ENCODE measurements at places on chromosomes 13 and 19. TPM values are rescaled to one million over a fixed set of nuclear protein-coding genes. Genes with fewer than 3 reads are reported as not detected.
A peak's percentile ranks its signal among the peaks of the same experiment; 100 is the strongest.

DNA sequence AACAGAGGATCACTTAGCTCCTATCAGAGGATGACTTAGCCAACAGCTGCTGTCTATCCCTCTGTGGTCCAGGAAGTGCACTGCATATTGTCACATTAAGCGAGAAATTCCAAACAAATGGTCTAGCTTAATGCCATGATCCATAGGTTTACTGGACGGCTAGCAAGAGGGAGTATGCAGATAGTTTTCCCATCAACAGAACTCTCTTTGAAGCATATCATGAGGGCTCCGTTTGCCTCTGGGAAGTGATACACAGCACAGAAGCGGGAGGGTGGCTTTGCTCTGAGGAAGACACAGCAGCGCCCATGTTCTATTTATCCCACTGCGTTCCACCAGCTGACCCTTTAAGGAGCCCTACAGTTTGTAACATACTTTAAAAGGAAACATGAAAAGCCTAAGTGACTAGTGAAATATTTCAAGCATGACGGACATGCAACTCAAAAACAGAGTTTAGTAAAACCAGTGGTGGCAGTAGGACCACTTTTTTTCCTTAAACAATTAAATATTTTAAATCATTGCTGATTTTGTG lies 52.7 kb downstream of the COL4A1 start:
- no peak for DNase-seq
- H3K4me3 ChIP-seq, result no peak overlapping the region
- H3K27me3 ChIP-seq, result no peaks in the 10 kb centered on the region
- peak overlapping the region; percentile 53 for H3K27ac ChIP-seq
- no peaks in the 10 kb centered on the region for H3K36me3 ChIP-seq

The CGB8 gene
- total RNA-seq, result not detected

DNA sequence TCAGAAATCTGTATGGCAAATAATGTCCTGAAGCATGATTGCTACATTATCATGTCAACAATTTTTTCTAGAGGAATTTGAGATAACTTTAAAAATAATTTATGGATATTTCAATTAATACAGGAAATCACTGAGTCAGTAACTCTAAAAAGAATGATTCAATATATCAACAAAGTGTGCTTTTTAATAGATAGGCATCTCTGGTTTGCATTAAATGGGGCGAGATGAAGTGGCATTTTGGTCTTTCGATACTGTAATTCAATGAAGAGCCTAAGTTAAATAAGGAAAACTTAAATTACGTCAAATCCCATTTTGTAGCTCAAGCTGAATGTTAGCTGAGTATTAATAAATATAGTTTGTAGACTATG lies 342.8 kb downstream of the DACH1 start:
- no peaks in the 10 kb centered on the region for H3K36me3 ChIP-seq
- no peak for DNase-seq
- no peak overlapping the region for H3K27ac ChIP-seq
- H3K27me3 ChIP-seq, result no peaks in the 10 kb centered on the region

DNA sequence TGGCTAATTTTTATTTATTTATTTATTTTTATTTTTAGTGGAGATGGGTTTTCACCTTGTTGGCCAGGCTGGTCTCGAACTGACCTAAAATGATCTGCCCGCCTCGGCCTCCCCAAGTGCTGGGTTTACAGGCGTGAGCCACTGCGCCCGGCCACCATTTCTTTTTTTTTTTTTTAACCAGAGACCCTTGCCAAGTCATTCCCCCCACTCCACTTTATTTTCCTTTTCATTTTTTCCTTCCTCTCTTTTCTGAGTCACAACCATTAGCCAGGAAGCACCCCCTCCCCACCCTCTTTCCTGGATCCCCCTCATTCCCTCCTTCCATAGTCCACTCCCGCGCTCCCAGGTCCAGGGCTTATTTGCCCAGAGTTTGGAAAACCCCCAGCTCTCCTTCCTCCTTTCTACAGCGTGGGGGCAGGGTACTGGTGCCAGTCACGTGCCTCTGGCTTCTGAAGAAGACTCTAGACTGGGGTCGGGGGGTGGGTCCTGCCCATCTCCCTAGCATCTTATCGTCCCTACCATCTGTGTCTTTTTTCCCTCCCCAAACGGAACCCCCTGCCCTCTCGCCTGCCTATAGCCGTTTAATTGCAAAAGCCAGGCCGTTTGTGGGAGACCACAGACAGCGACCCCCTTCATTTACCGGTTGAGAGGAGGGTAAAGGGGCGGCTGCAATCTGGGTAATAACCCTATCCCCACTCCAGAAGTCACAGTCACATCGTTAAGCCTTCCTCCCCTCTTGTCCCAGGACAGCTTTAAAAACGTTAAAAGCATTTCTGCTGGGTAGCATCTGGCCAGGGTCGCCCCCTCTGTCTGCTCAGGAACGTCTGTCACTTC lies 1.1 kb upstream of the CALR start:
- H3K4me1 ChIP-seq, result peaks cover 63% of the 10 kb centered on the region
- H3K4me3 ChIP-seq, result peak overlapping the region; percentile 97
- no peak for DNase-seq
- peak overlapping the region; percentile 99 for H3K27ac ChIP-seq

- peaks cover 3% of the 10 kb centered on the region for H3K36me3 ChIP-seq
- no peaks in the 10 kb centered on the region for H3K27me3 ChIP-seq
- no peak for DNase-seq
- peak overlapping the region; percentile 73 for H3K4me3 ChIP-seq
- peaks cover 78% of the 10 kb centered on the region for H3K4me1 ChIP-seq
Observed at GRCh38 chr13:114151565-114152284, 19.3 kb upstream of the RASA3 start.

GRCh38 chr13:50170447-50171037 lies 155.3 kb downstream of the KCNRG start:
- no peak overlapping the region for H3K4me3 ChIP-seq
- no peaks in the 10 kb centered on the region for H3K36me3 ChIP-seq
- DNase-seq, result no peak
- H3K4me1 ChIP-seq, result peaks cover 2% of the 10 kb centered on the region
- H3K27ac ChIP-seq, result no peak overlapping the region

- peak overlapping the region; percentile 99 for H3K27ac ChIP-seq
- H3K27me3 ChIP-seq, result no peaks in the 10 kb centered on the region
- peaks cover 12% of the 10 kb centered on the region for H3K36me3 ChIP-seq
- peak; percentile 92 for DNase-seq
Observed at GRCh38 chr19:42244347-42245220, 2.2 kb upstream of the GSK3A start.
